Natural killer cell treated with Interleukin-12 subunit alpha and Interleukin-12 subunit beta and Interleukin-15 and Interleukin-18, amount 100 ng/mL, for 72 hours (primary cell): ENCODE measurements at places on chromosomes 1 and 21.

DNA sequence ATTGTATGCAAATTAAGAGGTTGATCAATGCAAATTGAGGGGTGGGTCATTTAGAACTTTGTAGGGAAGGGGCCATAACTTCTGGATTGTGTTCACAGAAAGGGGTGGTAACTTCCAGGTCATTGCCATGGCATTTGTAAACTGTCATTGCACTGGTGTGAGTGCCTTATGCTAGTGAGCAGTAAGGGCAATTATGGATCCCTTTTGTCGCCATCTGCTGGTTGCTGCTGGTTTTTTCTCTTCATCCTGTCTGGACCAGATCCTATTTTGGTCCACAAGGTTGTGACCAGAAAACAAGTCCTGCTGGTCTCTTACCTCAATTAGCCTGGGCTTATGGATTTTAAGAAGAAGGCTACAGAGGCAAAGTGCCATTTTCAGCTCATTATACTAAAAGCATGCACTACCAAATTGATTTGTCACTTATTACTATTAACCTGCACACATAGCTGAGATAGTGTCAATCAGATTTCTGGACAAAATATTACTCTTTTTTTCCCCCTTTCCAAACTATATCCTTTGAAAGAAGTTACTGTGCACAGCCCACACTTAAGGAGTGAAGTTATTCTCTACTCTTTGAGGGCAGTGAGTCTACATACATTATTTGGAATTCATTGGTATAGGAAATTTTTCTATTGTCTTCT, 196.2 kb downstream of the ZC3H11B start:
- H3K27ac ChIP-seq = no peak overlapping the region
- H3K27me3 ChIP-seq = peaks cover 3% of the 10 kb centered on the region
- H3K36me3 ChIP-seq = no peaks in the 10 kb centered on the region
- H3K4me3 ChIP-seq = no peak overlapping the region
- peak; percentile 69 for DNase-seq

- no peak overlapping the region for H3K4me3 ChIP-seq
- H3K27ac ChIP-seq = no peak overlapping the region
- no peak for DNase-seq
- peaks cover 18% of the 10 kb centered on the region for H3K4me1 ChIP-seq
- H3K36me3 ChIP-seq = no peaks in the 10 kb centered on the region
- H3K27me3 ChIP-seq = no peaks in the 10 kb centered on the region
Observed at GRCh38 chr21:32543975-32544374, 41.3 kb downstream of the TCP10L start.

DNA sequence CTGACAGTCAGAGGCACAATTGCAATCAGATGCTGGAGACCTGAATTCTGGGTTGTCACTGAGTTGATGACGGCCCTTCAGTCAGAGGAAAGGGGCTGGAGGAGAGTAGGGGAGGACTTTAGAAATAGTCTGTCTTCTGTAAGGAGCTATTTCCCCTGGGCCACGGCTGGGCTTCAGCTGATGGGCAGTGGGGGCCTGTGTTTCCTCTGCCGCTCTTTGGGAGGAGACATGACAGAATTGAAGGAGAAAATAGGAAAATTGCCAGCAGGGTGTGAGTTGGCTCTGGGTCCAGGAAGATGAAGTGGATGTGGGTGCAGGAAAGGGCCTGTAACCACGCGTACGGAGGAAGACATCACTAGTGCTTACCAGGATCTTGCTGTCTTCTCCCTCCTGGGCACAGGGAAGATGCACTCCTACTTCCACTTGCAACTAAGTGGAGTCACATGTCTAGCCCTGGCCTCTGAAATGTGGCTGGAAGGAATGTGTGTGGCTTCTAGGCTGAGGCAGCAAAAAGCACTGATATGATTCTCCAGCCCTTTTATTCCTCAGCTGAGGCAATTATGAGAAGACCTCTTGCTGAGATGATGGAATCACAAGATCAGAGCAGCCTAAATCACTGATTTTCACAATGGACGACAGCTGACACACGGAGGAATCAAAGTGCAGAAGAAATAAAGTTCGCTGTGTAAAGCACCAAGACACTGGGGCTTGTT, 250.0 kb downstream of the GRIK3 start:
- no peaks in the 10 kb centered on the region for H3K36me3 ChIP-seq
- no peak for DNase-seq
- H3K4me3 ChIP-seq = no peak overlapping the region
- H3K4me1 ChIP-seq = no peaks in the 10 kb centered on the region
- peaks cover 15% of the 10 kb centered on the region for H3K27me3 ChIP-seq
- H3K27ac ChIP-seq = no peak overlapping the region

DNA sequence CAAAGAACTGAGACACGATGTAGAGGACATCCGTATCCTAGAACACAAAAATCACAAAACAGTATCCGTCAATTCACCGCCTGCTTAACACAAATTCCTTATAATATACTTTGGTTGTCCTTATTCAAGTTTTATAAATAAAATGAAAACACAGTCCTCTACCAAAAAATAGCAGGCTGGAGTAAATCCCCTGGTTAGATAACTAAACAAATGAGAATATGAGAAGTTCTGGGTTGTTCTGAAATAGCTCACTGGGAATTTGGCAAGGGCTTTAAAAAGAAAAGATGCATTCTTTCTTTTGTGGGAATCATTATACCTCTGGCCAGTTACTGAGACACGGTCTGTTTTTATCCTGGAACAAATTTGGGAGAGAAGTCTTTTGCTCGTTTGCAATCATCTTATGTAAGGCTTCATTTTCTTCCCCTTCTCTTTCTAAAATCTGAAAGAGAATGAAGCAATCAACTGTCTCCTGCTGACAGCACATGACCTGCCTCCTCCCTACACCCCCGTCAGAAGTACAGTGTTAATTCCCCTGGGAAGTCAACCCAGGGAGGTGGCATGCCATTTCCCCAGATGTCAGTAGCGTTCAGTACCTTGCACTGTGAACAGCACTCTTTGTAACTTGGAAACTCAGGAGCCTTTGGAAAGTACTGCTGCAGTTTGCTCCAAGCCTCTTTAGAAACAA, 37.1 kb upstream of the RAP1GAP start:
- no peak for DNase-seq
- H3K36me3 ChIP-seq = peaks cover 23% of the 10 kb centered on the region
- H3K27ac ChIP-seq = no peak overlapping the region
- peaks cover 3% of the 10 kb centered on the region for H3K4me1 ChIP-seq

DNA sequence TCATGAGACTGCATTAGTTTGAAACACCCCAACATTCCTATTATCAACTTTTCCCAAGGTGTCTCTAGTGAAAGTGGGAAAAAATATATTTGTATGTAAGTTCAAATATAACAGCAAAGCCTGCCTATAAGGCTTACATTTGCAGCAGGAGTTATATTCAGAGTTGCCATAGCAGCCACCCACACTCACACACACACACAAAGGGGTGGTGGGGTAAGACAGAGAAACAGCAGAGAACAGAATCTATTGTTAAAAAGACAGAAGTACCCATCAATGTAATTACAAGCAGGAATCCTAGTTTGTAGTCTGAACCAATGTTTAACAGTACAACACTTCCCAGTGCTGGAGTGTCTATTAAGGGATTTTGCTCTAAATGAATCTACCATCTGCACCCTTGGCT, 55.0 kb downstream of the PLPPR5 start:
- H3K4me3 ChIP-seq = no peak overlapping the region
- no peaks in the 10 kb centered on the region for H3K27me3 ChIP-seq
- H3K4me1 ChIP-seq = no peaks in the 10 kb centered on the region
- DNase-seq = no peak
- no peak overlapping the region for H3K27ac ChIP-seq
- H3K36me3 ChIP-seq = no peaks in the 10 kb centered on the region

DNA sequence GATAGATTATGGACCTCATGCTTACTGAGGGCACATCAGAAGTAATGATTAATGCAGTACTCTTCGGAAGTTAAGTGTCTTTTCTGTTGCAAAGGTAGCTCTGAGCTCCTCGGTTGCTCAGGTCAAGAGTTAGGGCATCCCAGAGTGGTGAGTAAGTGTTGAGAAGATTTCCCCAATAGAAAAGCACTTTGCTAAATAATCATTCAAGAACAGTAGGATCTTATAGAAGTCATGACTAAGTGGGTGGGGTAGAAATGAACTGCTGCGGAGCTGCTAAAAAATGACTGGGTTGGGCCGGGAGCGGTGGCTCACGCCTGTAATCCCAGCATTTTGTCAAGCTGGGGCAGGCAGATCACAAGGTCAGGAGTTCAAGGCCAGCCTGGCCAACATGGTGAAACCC, 648.6 kb upstream of the CAMK1G start:
- no peak overlapping the region for H3K27ac ChIP-seq
- no peaks in the 10 kb centered on the region for H3K4me1 ChIP-seq
- peaks cover 14% of the 10 kb centered on the region for H3K27me3 ChIP-seq
- no peak overlapping the region for H3K4me3 ChIP-seq
- no peaks in the 10 kb centered on the region for H3K36me3 ChIP-seq

- no peaks in the 10 kb centered on the region for H3K36me3 ChIP-seq
- no peak for DNase-seq
- no peak within 1 kb of the TSS for H3K27ac ChIP-seq
- H3K4me3 ChIP-seq = no peak within 1 kb of the TSS
Observed at GRCh38 chr1:4653796-4654725, at the start of gene AJAP1. AJAP1 (plus strand) TSS chr1:4654609; CDS start chr1:4655426, 817 bp downstream.

- no peak for DNase-seq
- peaks cover 6% of the 10 kb centered on the region for H3K4me1 ChIP-seq
- H3K4me3 ChIP-seq = no peak overlapping the region
- no peaks in the 10 kb centered on the region for H3K36me3 ChIP-seq
Observed at GRCh38 chr1:204199579-204199978, 3.3 kb upstream of the KISS1 start.

DNA sequence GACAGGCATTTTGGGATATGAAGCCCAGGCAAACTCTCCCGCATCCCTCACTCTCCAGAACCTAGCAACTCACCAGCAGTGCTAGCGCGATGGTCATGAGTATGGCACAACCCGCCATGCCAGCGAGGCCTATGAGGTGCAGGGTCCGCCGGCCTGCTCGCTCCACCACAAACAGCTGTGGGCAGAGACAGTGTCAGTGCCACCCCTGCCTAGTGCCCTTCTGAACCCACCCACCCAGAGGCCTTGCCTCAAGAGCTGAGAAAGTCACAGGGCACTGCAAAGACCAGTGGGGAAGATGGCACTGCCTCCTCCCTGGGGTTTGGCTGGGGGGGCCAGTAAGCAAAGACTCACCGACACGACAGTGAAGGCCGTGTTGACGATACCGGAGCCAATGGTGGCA, 29.8 kb downstream of the SLC2A1 start:
- DNase-seq = no peak
- peaks cover 29% of the 10 kb centered on the region for H3K36me3 ChIP-seq
- H3K4me1 ChIP-seq = peaks cover 63% of the 10 kb centered on the region
- H3K27ac ChIP-seq = peak overlapping the region; percentile 7
- no peaks in the 10 kb centered on the region for H3K27me3 ChIP-seq
- H3K4me3 ChIP-seq = peak overlapping the region; percentile 60

GRCh38 chr1:22295396-22295795, 152.5 kb upstream of the WNT4 start:
- peaks cover 59% of the 10 kb centered on the region for H3K27me3 ChIP-seq
- no peak overlapping the region for H3K4me3 ChIP-seq
- no peaks in the 10 kb centered on the region for H3K36me3 ChIP-seq
- H3K27ac ChIP-seq = no peak overlapping the region
- no peak for DNase-seq
- H3K4me1 ChIP-seq = peaks cover 3% of the 10 kb centered on the region

- no peaks in the 10 kb centered on the region for H3K27me3 ChIP-seq
- H3K36me3 ChIP-seq = peaks cover 40% of the 10 kb centered on the region
- no peak overlapping the region for H3K27ac ChIP-seq
Observed at GRCh38 chr1:111761717-111762116, 6.0 kb downstream of the DDX20 start.

DNA sequence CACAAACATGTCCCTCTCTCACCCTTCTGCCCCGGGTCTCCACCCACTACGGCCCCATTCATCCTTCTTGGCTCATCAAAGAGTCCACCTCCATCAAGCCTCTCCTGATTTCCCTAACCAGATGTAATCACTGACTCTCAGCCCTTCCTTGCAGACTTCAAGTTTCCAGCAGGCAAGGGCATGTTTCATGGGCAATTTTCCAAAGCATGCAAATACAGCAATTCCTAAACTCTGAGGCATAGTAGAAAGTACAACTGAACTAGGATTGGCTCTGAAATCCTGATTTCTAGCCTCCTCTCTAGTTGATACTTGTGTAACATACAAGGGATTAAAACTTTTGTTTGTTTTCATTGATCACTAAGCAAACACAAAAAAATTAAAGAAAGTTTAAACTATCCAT, 109.1 kb upstream of the GADD45A start:
- H3K36me3 ChIP-seq = no peaks in the 10 kb centered on the region
- H3K27ac ChIP-seq = no peak overlapping the region
- H3K27me3 ChIP-seq = peaks cover 6% of the 10 kb centered on the region
- H3K4me3 ChIP-seq = no peak overlapping the region

DNA sequence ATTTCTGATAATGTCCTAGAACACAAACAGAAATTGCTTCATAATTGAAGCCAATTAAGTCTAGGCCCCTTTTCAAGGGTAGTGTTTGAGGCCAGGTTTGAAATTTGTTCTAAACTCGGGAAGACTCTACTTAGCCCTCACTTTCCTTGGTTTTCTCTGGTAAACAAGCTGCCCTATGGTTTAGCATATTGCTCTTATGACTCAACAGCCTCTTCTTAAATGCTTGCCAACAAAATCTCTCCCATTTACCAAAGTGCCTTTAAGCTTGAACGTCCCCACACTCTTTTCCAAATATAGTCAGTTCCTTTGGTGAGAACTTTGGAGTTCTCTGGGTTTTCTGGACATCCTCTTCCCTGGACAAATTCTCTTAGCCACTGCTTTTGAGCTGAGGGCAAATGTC, 5.8 kb upstream of the LCE6A start:
- no peaks in the 10 kb centered on the region for H3K36me3 ChIP-seq
- H3K4me3 ChIP-seq = no peak overlapping the region
- no peaks in the 10 kb centered on the region for H3K4me1 ChIP-seq
- H3K27ac ChIP-seq = no peak overlapping the region
- DNase-seq = no peak
- H3K27me3 ChIP-seq = peaks cover 12% of the 10 kb centered on the region

DNA sequence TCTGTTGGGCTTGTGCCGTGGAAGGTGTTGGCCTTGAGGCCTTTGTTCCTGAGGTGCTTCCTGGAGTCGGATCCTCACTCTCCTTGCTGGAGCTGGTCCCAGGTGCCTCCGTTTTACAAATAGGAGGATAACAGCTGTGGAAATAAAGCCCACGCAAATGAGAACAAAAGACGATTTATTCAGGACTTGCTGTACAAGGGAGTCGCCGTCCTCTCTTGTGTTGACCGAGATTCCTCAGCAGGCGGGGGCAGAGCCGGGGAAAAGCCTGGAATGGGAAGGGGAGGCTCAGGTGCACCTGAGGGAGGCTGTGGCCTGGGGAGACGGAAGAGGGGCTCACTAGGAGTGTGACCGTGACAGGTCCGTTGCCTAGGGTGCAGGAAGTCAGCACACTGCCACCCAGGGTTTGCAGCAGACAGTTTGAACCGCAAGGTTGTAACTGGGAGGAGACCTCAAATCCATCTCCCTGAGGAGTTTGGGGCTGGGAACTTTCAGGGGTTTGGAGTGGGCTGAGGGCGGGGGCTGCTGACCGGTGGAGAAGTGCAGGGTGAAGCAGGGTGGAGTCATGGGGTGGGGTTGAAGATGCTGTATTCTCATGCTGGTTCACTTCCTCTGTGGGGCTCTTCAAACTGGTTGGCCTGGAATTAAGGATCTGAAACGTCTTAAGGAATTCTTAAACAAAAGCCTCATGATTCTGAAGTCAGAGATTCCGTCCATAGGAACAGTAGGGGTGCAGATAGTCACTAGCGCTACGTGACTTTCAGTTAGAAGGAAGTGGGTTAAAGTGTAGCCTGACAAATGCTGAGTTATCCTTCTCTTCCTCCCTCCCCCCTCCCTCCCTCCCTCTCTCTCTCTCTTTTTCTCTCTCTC, 2.6 kb upstream of the CSTB start:
- H3K27me3 ChIP-seq = no peaks in the 10 kb centered on the region
- H3K36me3 ChIP-seq = no peaks in the 10 kb centered on the region
- H3K4me3 ChIP-seq = peak overlapping the region; percentile 47
- H3K4me1 ChIP-seq = peaks cover 17% of the 10 kb centered on the region
- H3K27ac ChIP-seq = no peak overlapping the region
